Astrocyte (in vitro differentiated cells and primary cell): ENCODE measurements at places on chromosomes 13 and 19. TPM values are rescaled to one million over a fixed set of nuclear protein-coding genes. Genes with fewer than 3 reads are reported as not detected.

Gene ZBTB32
- not detected in 2 replicates for total RNA-seq

Gene CEACAM21
- total RNA-seq, result 2.1 and 2.4 TPM in 2 replicates

Gene S1PR5
- 1.00 and 1.1 TPM in 2 replicates for total RNA-seq

Gene UPK1A
- total RNA-seq, result 0.18 TPM in 1 of 2 replicates, not detected in the other

Gene TICAM1
- 10.0 TPM in 2 replicates for total RNA-seq

Gene RNF17
- total RNA-seq, result not detected in 2 replicates

Gene COL4A2
- 1,414 and 1,647 TPM in 2 replicates for total RNA-seq

Gene KLK14
- 0.23 and 0.31 TPM in 2 replicates for total RNA-seq
